ENCODE measurements at places on chromosomes 7 and 10. TPM values are rescaled to one million over a fixed set of nuclear protein-coding genes. Genes with fewer than 3 reads are reported as not detected.

ENO4 gene
- total RNA-seq = not detected

DDC gene
- not detected for total RNA-seq

C7orf25 gene
- total RNA-seq = 5.2 TPM

- no peak overlapping the region for H3K27ac ChIP-seq
- peaks cover 10% of the 10 kb centered on the region for H3K36me3 ChIP-seq
- no peak overlapping the region for H3K4me3 ChIP-seq
- no peaks in the 10 kb centered on the region for H3K4me1 ChIP-seq
Observed at GRCh38 chr10:70845256-70845655, 29.5 kb downstream of the SGPL1 start.

- H3K4me3 ChIP-seq = no peak overlapping the region
- H3K4me1 ChIP-seq = no peaks in the 10 kb centered on the region
- DNase-seq = no peak
- no peaks in the 10 kb centered on the region for H3K36me3 ChIP-seq
- H3K27ac ChIP-seq = no peak overlapping the region
Observed at GRCh38 chr7:134613623-134614347, 32.9 kb upstream of the BPGM start.

- H3K27me3 ChIP-seq = peaks cover 60% of the 10 kb centered on the region
- peak overlapping the region; percentile 72 for H3K27ac ChIP-seq
- DNase-seq = no peak
- H3K4me3 ChIP-seq = peak overlapping the region; percentile 50
- H3K4me1 ChIP-seq = peaks cover 47% of the 10 kb centered on the region
- no peaks in the 10 kb centered on the region for H3K36me3 ChIP-seq
Observed at GRCh38 chr10:123134915-123135414, 805 bp upstream of the HMX3 start.

BEND7 gene
- total RNA-seq = not detected

DNA sequence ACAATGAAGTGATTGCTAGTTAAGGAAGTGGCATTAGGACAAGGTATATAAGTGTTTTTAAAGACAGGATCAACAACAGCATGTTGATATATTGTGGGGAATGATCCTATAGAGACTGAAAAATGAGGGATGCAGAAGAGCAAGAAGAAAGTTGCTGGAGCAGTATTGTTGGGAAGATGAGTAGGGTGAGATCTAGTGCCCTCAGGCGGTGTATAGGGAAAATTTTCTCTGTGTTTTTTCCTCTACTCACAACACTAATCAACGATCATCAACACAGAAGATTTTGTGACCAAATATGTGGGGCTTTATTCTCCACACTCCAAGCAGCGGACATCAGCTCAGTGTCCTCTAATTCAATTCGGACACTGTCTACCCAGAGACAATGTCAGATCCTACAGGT is 9.6 kb upstream of the PTTG1IP2 start:
- H3K4me3 ChIP-seq = no peak overlapping the region
- no peaks in the 10 kb centered on the region for H3K27me3 ChIP-seq
- DNase-seq = no peak

DNA sequence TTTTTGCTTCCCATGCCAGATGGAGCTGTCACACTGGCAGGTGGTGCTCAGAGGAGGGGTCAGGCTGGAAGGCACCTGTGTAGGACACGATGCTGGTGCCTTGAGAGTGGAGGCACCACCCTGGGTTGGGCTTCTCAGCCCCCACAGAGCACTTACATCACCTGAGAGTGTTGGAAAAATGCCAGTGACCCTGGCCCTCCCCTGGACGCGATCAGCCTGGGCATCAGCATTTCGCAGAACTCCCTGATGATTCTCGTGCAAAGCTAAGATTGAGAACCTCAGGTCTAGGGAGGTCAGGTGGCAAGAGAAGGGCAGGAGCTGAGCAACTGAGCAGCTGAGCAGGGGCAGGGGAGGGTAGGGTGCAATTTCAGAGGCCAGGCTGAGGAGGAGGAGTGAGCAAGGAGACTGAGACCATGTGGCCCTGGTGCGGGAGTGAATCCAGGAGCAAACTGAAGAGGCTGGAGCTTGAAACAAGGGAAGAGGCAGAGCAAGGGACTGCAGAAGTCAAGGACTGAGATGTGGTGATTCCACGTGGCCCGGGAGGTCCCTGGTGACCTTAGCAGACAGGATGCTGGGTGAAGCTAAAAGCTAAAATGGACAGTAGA is 24.7 kb upstream of the GRID1 start:
- H3K27ac ChIP-seq = no peak overlapping the region
- no peak overlapping the region for H3K4me3 ChIP-seq
- peaks cover 5% of the 10 kb centered on the region for H3K4me1 ChIP-seq

- H3K4me3 ChIP-seq = no peak overlapping the region
- H3K27me3 ChIP-seq = no peaks in the 10 kb centered on the region
- H3K27ac ChIP-seq = no peak overlapping the region
- DNase-seq = no peak
Observed at GRCh38 chr10:99548041-99548530, 15.3 kb downstream of the NKX2-3 start.

GRCh38 chr7:138030679-138031351 is 28.9 kb upstream of the CREB3L2 start:
- no peaks in the 10 kb centered on the region for H3K4me1 ChIP-seq
- no peak overlapping the region for H3K27ac ChIP-seq
- no peak overlapping the region for H3K4me3 ChIP-seq
- no peaks in the 10 kb centered on the region for H3K27me3 ChIP-seq
- no peaks in the 10 kb centered on the region for H3K36me3 ChIP-seq
- no peak for DNase-seq

- H3K36me3 ChIP-seq = no peaks in the 10 kb centered on the region
- no peaks in the 10 kb centered on the region for H3K27me3 ChIP-seq
- DNase-seq = no peak
- no peaks in the 10 kb centered on the region for H3K4me1 ChIP-seq
Observed at GRCh38 chr10:129501652-129502436, 34.8 kb downstream of the MGMT start.

SPDYE6 gene
- not detected for total RNA-seq

DNA sequence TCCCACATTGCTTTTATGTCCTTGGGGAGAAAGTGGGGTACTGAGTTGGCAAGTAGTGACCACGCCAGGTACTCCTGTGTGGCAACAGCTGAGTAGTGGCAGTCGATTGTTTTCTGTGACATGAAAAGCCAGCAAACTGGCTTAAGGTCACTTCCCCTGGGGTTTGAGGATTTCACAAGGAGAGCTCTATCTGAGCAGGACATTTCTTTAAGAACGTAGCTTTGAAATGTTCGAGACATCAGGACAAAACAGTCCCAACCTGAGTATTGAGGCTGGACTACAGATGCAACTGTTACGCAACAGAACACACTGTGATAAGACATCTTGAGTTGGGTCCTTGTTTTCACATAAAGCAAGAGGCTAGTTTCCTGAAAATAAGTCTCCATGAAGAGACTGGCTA is 146.7 kb upstream of the KLF14 start:
- no peak overlapping the region for H3K4me3 ChIP-seq
- no peak for DNase-seq
- no peak overlapping the region for H3K27ac ChIP-seq
- H3K27me3 ChIP-seq = no peaks in the 10 kb centered on the region
- H3K4me1 ChIP-seq = peaks cover 13% of the 10 kb centered on the region
- H3K36me3 ChIP-seq = peaks cover 42% of the 10 kb centered on the region

ITGA8 gene
- total RNA-seq = not detected

- peaks cover 21% of the 10 kb centered on the region for H3K36me3 ChIP-seq
- no peak for DNase-seq
- no peaks in the 10 kb centered on the region for H3K4me1 ChIP-seq
- no peak overlapping the region for H3K27ac ChIP-seq
- no peak overlapping the region for H3K4me3 ChIP-seq
Observed at GRCh38 chr7:123687727-123688126, 32.1 kb downstream of the LMOD2 start.

GRCh38 chr7:2233926-2234325 is 1.2 kb upstream of the MAD1L1 start:
- no peak overlapping the region for H3K4me3 ChIP-seq
- H3K27ac ChIP-seq = no peak overlapping the region
- H3K36me3 ChIP-seq = peaks cover 14% of the 10 kb centered on the region
- H3K27me3 ChIP-seq = no peaks in the 10 kb centered on the region

DNA sequence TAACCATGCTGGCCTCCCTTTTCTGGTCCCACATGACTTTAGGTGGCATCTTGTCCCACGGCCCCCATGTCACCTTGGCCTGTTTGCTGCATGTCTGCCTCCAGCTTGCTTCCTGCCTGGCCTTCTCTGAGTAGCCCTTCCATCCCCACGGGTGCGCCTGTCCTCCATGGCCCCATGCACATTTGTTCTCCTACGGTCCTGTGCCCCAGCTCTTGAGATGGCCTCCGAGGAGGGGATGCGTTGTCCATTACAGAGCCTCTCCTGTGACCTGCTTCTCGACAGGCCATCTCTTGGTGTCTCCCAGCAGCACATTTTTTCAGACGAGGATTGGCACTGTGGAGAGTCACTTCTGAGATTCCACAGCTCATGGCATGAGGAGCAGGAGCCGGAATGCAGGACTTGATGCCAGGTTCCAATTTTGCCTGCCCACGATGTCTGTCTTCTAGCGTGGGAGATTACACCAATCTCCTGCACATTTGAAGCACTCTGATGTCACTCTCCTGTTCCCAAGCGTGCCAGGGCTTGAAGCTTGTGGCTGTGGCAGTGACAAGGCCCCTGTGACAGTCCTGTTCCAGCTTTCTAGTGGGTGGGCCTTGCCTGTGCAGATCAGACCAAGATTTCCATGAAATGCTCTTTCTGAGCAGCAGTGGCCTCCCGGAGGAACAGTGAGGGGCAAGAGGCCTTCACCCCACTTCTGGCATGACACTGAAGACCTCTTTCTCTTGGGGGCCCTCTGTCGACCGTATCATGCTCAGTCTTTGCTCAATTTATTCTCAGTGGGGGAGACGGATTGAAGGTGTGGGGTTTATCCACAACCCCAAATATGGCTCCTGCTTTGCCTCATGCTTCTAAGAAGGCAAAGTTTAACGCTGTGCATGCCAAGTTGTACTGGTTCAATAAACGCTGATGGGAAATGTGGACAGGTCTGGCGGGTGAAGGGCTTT is 13.4 kb downstream of the WDFY4 start:
- H3K27ac ChIP-seq = no peak overlapping the region
- H3K27me3 ChIP-seq = no peaks in the 10 kb centered on the region
- H3K4me1 ChIP-seq = no peaks in the 10 kb centered on the region
- H3K36me3 ChIP-seq = no peaks in the 10 kb centered on the region
- DNase-seq = no peak

GRCh38 chr10:101512738-101513137 is 75.3 kb downstream of the POLL start:
- H3K4me1 ChIP-seq = no peaks in the 10 kb centered on the region
- H3K27ac ChIP-seq = no peak overlapping the region
- no peak for DNase-seq
- no peaks in the 10 kb centered on the region for H3K36me3 ChIP-seq
- H3K4me3 ChIP-seq = no peak overlapping the region

GRCh38 chr7:107387128-107387527 is 82.7 kb upstream of the GPR22 start:
- no peaks in the 10 kb centered on the region for H3K27me3 ChIP-seq
- no peak for DNase-seq
- no peaks in the 10 kb centered on the region for H3K4me1 ChIP-seq

DNA sequence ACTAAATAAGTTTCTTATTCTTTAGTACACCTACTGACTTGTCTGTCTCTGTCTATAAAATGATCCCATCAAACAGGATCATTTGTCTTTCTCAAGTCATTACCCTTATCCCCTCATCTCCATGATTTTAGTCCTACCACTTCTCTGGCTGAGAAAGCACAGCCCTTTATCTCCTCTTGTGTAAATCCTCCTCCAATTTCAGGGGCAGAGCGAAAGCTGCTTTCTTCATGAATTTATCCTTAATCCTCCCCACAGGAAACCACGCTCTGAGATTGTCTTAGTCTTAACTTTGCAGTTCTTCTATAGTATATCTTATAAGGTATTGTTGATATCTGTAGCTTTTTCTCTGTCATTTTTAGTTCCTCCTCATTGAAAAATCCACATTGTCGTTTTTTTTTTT is 239.7 kb upstream of the PLXDC2 start:
- no peak overlapping the region for H3K4me3 ChIP-seq
- H3K27me3 ChIP-seq = no peaks in the 10 kb centered on the region
- H3K4me1 ChIP-seq = no peaks in the 10 kb centered on the region
- DNase-seq = no peak
- no peaks in the 10 kb centered on the region for H3K36me3 ChIP-seq

DNA sequence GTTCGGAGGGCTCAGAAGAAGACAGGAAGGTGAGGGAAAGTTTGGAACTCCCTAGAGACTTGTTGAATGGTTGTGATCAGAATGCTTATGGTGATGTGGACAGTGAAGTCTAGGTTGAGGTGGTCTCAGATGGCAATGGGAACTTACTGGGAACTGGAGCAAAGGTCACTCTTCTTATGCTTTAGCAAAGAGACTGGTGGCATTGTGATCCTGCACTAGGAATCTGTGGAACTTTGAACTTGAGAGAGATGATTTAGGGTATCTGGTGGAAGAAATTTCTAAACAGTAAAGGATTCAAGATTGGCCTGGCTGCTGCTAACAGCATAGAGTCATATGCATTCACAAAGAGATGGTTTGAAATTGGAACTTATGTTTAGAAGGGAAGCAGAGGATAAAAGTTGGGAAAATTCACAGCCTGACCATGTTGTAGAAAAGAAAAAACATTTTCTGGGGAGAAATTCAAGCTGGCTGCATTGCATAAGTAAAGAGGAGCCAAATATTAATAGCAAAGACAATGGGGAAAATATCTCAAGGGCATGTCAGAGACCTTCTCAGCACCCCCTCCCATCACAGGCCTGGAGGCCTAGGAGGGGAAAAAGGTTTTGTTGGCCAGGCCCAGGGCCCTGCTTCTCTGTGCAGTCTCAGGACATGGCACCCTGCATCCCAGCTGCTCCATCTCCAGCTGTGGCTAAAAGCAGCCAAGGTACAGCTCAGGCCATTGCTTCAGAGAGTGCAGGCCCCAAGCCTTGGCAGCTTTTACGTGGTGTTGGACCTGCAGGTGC is 26.0 kb upstream of the ARHGAP12 start:
- no peak for DNase-seq
- no peaks in the 10 kb centered on the region for H3K36me3 ChIP-seq
- no peak overlapping the region for H3K27ac ChIP-seq
- H3K4me3 ChIP-seq = no peak overlapping the region
- no peaks in the 10 kb centered on the region for H3K27me3 ChIP-seq
- no peaks in the 10 kb centered on the region for H3K4me1 ChIP-seq

DNA sequence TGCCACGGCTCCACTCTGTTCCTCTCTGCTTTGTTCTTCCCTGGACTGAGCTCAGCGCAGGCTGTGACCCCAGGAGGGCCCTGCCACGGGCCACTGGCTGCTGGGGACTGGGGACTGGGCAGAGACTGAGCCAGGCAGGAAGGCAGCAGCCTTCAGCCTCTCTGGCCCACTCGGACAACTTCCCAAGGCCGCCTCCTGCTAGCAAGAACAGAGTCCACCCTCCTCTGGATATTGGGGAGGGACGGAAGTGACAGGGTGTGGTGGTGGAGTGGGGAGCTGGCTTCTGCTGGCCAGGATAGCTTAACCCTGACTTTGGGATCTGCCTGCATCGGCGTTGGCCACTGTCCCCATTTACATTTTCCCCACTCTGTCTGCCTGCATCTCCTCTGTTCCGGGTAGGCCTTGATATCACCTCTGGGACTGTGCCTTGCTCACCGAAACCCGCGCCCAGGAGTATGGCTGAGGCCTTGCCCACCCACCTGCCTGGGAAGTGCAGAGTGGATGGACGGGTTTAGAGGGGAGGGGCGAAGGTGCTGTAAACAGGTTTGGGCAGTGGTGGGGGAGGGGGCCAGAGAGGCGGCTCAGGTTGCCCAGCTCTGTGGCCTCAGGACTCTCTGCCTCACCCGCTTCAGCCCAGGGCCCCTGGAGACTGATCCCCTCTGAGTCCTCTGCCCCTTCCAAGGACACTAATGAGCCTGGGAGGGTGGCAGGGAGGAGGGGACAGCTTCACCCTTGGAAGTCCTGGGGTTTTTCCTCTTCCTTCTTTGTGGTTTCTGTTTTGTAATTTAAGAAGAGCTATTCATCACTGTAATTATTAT is 1.2 kb downstream of the CLDN4 start:
- H3K27ac ChIP-seq = no peak overlapping the region
- H3K4me1 ChIP-seq = peaks cover 6% of the 10 kb centered on the region
- no peaks in the 10 kb centered on the region for H3K27me3 ChIP-seq
- H3K36me3 ChIP-seq = no peaks in the 10 kb centered on the region
- no peak overlapping the region for H3K4me3 ChIP-seq
